NCI-H226 (cell line): ENCODE measurements at places on chromosomes 16 and 17.

DNA sequence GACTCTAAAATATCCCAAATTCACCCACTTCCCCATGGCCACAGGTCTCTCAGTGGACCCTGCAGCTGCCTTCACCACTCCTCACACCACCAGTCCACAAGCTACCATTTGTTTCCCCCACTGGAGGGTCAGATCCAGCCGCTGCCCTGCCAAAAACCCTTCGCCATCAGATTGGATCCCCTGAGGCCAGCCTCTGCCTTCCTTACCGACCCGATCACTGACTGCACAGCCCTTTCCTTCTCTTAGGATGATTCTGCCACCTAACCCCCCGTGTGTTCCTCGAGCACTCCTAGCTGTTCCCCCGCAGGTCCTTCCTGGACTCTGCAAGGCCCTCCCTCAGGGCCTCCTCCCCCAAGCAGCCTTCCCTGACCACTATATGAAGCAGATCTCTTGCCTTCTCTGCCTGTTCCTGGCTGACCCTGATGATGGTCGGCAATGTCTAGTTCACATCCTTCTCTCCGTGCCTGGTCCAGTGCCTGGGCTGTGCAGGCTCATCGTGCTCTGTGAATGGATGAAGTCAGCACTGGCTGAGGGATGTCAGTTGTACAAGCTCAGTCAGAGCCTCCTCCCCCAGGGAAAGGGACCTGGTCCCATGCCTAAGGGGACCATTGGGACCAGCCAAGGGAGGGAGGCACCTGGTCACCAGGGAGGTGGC, 46.0 kb downstream of the CPNE2 start:
- no peak for DNase-seq

DNA sequence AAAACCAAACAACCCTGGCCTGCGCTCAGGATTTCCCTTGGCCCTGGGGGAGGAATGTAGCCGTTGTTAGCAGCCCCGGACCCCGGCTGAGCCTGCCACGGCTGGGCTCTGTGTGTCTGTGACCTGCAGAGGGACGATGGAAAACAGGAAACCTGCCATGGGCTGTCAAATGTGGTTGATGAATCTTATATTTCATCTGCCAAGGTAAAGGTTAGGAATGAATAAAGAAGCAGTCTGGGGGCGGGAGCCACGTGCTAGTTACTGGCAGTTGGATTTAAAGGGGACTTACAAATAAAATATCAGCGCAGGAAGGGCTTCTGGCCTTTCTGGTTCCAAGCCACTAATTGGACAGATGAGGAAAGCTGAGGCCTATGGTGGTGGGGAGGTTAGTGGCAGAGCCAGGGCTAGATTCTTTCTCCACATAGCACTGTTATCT, at the start of gene KRT23:
Gene KRT23 (minus strand): TSS at position 263 of the 436 bp plus-strand sequence. CDS start 1,043 bp downstream, outside the sequence.
- DNase-seq = no peak

- no peak for DNase-seq
These were observed 86.7 kb downstream of the KATNIP start for GRCh38 chr16:27636453-27637240.

- DNase-seq = peak; percentile 46
These were observed 51.5 kb upstream of the MGAT5B start for GRCh38 chr17:76816590-76817135.

- no peak for DNase-seq
These were observed 871.6 kb upstream of the GOT2 start for GRCh38 chr16:59605706-59606105.

DNA sequence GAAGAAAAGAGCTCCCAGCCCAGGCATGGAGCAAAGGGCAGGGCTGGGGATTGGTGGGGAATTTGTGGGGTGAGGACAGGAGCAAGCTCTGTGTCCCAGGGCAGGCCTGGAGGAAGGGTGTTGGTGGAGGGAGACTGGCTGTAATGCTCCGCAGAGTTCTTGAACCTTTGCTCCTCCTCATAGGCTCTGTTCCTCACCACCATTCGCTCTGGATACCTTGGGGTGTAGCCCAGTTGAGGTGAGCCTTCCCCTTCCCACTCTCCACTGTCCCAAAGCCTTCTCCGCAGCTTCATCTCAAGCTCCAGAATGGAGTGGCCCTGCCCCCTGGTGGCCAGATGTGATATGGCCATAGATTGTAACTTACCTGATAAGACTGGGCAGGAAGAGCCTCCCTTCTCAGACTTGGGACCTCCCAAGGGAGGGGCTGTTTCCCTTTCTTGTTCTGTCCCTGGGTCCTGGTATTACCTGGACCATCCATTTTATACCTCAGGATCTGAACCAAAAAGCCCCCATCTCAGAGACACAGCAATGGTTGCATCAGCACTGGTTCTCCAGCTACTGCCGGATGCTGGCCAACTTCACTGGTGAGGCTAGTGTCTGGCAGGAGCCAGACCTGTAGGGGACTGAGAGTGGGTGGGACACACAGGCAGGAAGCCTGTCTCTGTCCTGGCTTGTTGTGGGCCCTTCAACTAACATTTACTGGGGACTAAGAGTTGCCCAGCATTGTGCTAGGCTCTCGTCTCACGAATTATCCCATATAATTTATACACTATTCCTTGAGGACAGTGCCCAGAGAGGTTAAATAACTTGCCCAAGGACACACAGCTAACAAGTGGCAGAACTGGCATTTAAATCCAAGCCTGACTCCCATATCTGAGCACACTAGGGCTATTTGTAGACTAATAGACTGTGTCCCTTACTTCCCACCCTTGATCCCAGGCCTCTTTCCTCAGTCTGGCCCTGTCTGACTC, 19.1 kb upstream of the STAC2 start:
- peak; percentile 70 for DNase-seq

DNA sequence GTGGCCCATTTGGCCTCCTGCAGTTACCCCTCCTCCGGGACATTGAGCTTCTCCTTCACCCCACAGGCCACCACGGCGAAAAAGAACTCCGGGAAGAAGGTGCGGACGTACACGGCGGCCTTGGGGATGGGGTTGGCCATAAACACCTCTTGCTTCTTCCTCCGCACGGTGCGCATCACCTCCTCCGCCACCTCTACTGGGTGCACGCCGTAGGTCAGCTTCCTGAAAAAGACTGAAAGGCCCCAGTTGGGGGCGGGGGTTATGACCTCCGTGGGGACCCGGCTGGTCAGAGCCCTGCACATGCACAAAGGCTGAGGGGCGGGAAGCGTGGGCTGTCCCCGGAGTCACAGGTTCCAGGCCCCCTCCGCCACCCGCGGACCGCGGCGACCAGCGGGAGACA, 19.9 kb downstream of the DHRS7C start:
- no peak for DNase-seq

DNA sequence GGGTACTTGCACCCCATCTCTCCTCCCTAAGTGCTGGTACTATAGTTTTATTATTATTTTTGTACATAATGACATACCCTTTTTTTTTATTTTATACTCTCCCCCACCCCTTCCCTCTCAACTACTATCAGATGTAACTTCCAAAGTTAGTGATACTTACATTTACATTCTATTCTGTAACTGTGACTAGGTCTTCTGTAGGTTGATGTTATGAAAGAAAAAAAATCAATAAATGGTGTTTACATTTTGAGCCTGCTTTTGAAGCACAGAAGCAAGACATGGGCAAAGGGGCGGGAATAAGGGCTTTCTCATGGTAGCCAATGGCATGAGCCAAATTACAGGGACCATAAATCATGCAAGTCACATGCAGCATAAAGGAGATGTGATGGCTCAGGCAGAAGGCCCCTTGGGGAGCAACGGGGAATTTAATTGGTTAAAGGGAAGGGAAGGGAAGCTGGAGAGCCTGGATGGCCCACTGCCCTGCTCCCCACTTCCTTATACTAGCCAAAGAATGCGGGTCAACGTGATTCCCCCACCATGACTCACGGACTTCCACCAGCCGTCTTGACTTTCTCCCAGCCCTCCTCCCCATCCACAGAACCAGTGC, 2.4 kb upstream of the ACSF2 start:
- DNase-seq = peak; percentile 94
